AG04450 (cell line): ENCODE measurements at places on chromosomes 1 and 21.

DNA sequence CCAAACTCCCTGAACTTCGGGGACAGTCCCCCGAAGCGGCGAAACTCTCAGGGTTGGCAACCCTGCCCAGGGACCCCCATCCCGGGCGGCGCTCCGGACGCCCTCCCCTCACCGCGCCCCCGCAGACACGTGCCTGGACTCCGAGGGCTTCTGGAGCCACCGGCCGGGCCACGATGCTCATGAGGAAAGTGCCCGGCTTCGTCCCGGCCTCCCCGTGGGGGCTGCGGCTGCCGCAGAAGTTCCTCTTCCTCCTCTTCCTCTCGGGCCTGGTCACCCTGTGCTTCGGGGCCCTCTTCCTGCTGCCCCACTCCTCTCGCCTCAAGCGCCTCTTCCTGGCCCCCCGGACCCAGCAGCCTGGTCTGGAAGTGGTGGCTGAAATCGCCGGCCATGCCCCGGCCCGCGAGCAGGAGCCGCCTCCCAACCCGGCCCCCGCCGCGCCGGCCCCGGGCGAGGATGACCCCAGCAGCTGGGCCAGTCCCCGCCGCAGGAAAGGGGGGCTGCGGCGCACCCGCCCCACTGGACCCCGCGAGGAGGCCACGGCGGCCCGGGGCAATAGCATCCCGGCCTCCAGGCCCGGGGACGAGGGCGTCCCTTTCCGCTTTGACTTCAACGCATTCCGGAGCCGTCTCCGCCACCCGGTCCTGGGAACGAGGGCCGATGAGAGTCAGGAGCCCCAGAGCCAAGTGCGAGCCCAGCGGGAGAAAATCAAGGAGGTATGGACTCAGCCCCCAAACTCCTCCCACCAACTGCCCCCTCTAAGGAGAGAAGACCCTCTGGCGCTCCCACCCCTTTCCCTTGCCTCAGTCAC, 1.2 kb downstream of the MAN1C1 start:
- no peak for DNase-seq

DNA sequence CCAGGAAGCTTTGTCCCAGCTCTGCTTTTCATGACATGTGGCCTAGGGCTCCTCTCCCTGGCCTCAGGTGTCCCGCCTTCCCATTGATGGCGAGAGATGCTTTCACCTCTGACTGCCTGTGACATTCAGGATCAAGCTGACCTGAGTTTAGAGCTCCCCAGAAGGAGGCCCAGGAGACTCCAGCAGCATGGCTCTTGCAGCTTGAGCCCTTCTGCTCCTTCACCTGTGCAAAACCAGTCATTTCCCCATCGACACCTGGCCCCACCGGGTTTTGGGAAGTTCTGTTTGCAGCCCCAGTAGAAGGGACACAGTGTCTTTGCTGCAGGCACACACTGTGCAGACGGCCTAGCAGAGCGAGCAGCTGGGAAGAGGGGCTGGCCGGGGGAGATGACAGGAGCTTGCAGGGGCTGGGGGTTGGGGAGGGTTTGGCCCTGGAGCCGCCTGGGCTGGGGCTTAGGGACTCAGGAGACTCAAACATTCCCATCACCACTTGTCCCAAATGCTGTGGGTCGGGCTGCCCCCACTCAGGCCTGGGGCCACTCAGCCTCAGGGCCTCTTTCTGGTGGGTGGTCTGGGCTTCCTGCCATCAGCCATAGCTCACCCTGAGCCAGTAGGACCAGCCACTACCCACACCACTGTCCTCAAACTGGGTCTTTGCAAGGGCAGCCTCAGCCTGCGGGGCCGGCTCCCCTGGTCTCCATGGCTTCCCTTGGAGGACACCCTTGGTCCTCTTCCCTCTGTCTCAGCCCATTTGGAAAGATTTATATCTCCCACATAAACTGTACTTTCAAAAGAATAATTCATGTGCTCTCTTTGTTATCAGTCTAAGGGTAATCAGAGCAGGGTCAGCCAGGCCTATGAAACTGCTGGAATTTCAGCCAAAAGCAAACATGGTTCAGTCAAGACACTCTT, 3.8 kb upstream of the EDN2 start:
- no peak for DNase-seq

GRCh38 chr1:244796719-244797406, 38.6 kb upstream of the COX20 start:
- DNase-seq: peak; percentile 44

- DNase-seq: no peak
Measured at GRCh38 chr1:25451908-25452307, 21.2 kb downstream of the MACO1 start.

GRCh38 chr1:206658264-206658980, 23.1 kb downstream of the DYRK3 start:
- no peak for DNase-seq

GRCh38 chr1:27527890-27528817, 38.2 kb upstream of the WASF2 start:
- DNase-seq: no peak

- no peak for DNase-seq
Measured at GRCh38 chr1:79595931-79596330, 589.4 kb upstream of the ADGRL4 start.

DNA sequence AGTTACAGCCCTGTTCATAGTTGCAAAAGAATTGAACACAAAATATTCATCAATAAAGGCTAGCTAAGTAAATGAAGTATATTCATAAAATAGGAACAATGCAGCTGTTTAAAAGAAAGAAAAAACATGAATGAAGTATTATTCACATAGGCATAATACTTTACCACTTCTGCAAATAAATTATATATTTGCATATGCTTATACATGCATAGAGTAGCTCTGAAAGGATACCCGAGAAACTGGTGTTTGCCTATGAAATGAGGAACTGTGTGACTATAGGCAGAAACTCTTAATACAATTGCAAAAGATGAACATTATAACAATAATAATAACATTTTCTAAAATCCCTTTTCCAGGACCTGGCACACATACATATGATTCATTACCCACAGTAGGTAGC, 385.9 kb downstream of the DSCAM start:
- DNase-seq: no peak

DNA sequence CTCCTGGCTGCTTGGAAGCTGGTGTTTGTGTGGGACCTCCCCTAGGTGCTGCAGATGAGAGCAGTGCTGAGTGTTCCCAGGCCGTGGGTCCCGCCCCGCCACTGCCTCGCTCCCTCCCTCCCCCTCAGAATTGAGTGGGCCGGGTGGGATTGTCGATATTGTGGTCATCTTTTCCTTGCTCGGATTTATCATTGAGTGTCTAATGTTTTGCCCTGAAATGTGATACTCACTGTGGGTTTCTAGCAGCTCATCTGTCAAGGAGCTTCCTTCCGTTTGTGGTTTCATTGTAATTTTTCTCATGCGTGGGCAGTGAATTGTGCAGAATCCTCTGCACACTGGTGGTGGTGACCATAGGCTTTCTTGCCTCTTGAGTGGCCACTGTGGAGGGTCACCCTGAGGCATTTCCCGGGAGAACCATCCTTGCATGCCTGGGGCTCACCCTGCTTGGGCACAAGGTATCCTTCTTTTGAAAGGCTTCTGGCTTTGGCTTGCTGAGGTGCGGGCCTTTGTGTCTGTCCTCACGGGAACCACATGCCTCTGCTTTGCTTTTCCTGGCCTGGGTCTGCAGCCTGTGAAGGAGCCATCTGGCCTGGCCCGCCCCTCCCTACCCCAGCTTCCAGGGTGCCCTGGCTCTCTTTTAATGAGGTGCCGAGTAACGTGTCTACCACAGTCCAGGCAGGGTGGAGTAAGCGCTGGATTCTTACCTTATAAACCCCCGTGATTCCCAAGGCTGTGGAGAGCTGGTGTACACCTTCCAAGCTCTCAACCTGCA, 25.6 kb downstream of the SLX9 start:
- DNase-seq: peak; percentile 59

DNA sequence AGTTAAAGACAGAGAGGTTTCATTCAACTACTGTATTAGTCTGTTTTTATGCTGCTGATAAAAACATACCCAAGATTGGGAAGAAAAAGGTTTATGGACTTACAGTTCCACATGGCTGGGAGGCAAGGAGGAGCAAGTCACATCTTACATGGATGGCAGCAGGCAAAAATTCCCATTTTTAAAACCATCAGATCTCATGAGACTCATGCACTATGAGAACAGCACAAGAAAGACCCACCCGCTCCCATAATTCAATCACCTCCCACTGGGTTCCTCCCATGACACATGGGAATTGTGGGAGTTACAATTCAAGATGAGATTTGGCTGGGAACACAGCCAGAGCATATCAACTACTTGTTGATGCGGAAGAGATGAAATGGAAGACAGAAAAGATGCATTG, 9.2 kb downstream of the GPR161 start:
- no peak for DNase-seq

- DNase-seq: no peak
Measured at GRCh38 chr1:99964806-99965205, 5.0 kb upstream of the SLC35A3 start.

- DNase-seq: no peak
Measured at GRCh38 chr1:243315893-243316292, 60.1 kb downstream of the SDCCAG8 start.

DNA sequence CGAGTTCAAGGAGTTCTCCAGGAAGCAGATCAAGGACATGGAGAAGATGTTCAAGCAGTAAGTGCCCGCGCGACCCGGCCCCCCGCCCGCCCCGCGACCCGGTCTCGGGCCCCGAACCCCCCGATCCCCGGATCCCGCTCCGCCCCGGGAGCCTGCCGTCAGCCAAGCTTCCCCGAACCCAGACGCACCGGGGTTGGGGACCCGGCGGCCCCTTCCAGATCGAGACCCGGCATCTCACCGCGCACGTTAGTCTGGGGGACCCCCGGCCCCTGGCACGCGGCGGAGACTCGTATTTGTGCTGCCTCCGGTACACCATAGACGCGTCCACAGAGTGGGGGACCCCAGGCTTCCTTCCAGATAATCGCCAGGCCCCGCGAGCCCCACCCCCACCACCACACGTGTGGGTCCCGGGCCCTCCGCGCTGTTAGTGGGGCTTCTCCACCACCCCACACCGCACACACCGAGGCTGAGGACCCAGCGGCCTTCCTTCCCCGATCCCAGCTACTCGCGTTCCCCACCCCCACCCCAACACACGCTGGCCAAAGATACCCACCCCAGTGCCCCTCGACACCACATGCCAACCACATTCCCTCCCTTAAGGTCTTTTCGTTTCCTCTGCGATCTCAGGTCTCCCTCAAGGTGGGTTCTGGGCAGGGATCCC, 665 bp downstream of the EFHD2 start:
- no peak for DNase-seq

DNA sequence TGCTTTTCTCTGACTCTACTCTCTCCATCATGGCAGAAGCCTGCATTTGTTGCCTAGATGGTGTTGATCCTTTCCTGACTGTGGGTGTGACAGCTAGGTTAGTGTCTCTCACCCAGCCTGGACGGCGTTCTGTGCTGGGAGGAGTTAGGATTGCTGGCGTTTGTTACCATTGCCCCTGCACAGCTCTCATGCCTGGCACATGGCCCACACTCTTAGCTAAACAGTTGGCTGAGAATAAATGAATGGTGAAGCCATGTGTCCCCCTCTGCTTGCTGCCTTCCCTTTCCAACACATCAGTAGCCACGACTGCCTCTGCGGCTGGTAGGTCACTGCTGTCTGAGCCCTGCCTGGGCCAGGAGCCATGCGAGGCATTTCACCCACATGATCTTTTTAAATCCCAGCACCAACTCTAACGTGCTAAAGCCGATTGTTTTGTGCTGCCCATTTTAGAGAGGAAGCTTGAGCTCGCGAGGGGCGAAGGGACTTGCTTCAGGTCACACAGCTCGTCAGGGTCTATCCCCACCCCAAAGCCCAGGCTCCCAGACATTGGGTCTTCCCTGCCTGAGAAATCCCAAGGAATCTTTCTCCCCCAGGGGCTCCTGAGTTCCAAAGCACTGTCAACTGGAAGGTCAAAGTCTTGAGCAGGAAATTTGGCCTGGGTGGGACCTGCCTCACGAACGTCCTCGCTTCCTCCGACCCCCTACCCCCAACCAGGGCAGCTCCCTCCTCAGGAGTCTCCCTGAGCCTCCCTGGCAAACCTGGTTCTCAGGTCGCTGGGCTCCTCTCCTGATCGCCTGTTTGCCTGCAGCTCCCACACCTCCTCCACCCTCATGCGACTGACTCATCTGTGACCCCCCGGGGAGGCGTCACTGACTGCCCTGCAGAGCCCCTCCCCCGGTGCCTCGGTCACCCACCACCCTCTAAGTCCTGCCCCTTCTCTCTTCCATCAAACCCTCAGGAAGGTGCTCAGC, 271.7 kb upstream of the C1orf174 start:
- no peak for DNase-seq

GRCh38 chr1:51313961-51314777, 16.2 kb downstream of the TTC39A start:
- DNase-seq: peak; percentile 38

- no peak for DNase-seq
Measured at GRCh38 chr1:32199717-32200072, 700 bp upstream of the CCDC28B start.

DNA sequence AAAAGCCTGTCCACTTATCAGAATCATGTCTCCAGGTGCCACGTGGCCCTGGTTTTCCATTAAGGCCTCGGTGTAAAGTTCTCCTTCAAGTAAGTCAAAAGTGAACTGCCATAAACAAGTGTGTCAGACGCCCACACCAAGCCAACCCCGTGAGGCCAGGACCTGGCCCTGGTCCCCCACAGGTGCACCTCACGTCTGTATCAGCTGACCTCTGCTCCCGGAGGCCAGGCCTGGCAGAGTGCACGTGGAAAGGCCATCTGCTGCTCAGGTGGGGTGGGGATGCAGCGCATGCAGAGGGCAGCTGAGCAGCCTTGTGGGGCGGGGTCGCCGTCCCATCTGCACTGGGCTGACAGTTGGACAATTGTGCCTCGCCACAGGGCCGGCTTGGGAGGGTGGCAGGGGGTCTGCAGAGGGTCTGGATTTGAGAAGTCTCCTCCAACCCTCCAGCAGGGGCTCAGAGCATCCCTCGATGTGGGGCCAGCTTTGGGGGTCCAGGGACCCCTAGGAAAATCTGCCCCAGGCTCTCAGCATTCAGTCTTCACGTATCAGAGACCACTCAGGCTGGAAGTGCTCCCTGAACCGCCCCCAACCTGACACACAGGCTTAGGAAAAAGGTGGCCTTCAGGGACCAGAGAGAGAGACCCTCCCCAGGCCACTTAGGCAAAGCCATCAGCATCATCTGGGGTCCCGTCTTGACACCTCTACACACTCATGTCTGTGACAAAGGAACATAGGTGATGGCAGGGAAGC, 3.0 kb downstream of the SLC19A1 start:
- DNase-seq: no peak

GRCh38 chr1:244217711-244218110, 166.6 kb downstream of the ZBTB18 start:
- DNase-seq: no peak

DNA sequence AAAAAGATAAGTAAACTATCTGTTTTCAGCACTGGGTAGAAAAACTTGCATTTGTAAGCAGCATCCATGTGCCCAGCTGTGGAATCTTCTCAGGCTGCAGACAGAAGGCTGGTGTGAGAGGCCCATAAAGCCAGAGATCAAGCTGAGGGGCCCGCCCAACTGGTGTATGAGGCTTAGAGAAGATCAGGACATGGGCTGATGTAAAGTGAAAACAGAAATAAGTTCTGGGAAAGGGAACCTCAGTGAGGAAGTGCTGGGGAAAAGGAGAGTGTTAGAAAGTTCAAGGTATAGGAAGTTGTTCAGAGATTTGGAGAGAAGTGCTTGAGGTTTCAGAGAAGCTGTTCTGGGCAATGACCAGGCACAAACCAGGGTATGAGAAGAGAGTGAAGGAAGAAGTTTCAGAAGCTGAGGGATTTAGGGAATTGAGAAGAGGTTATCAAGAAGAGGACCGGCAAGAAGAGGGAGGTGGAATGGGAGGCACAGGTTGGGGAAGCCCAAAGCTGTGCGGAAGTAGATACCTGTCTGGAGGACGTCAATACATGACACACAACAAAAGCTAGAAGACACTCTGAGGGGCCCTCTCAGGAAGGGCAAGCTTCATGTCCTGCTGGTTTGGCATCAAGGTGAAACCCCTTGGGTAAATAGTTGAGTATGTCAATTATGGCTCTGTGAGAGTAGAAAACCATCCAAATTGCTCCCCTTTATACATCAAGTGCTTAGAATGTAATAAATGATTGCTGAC, 2.7 kb upstream of the CD5L start:
- DNase-seq: no peak
